Left ventricle myocardium inferior (tissue), 1 donor: ENCODE measurements at places on chromosomes 12 and 14.

DNA sequence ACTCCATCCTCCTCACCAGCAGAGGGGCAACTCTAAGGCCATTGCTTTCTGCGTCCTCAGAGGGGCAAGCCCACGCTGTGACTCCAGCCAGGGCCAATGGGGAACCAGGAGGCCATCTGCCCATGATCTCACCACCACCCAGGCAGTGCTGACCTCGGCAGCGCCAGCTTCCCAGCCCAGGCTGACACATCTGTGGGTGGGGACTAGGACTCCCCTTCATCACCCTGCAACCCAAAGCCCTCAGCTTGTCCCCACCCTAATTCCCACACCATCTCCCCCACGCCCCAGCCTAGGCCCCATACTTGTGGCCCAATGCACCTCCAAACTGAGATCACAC, 58.6 kb downstream of the VWF start:
- no peak for DNase-seq

DNA sequence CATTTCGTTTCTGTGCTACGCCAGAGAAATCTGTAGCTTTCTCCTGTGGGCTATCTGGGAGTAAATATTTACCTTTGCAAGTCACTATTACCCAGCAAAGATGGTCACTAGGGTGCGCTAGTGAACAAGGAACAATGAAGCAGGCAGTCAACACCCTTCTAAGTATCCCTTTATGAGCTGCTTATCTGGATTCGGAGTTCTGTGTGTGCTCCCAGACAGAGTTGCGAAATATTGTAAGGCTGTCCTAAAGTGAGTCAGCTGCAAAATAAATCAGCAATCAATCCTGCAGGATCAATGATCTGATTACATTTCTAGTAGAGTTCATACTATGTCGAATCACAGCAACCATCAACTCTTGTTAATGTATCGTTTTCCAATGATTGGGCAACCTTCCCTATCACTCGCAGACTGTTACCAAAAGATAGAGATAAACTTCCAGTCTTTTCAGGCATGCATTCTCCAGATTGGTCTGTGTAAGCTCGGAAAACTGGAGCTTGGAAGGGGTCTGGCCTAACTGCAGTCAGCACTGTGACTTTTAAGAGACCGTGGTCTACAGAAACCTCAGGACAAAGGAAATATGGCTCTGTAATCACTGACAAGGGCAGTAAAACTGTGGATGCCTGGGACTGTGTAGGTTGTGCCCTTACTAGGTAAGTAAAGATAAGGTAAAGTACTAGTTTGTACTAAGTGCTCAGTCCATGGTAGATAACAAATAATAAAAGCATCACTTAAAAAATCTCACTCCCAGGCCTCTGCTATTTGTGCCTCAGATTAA, 133.5 kb downstream of the KCNK10 start:
- no peak for DNase-seq

DNA sequence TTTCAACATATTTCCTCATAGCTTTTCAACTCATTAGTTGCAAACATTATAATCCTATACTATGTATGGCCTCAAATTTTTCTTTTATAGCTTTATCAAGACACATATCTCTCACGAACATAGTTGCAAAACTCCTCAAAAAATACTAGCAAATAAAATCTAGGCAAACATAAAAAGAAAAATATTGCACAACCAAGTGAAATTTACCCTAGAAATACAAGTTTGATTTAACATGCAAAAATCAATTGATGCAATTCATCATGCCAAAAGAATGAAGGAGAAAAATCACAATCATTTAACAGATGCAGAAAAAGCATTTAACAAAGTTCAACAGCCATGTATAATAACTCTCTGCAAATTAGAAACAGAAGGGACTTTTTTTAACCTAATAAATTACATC, 33.3 kb upstream of the KCNH5 start:
- DNase-seq, result no peak

DNA sequence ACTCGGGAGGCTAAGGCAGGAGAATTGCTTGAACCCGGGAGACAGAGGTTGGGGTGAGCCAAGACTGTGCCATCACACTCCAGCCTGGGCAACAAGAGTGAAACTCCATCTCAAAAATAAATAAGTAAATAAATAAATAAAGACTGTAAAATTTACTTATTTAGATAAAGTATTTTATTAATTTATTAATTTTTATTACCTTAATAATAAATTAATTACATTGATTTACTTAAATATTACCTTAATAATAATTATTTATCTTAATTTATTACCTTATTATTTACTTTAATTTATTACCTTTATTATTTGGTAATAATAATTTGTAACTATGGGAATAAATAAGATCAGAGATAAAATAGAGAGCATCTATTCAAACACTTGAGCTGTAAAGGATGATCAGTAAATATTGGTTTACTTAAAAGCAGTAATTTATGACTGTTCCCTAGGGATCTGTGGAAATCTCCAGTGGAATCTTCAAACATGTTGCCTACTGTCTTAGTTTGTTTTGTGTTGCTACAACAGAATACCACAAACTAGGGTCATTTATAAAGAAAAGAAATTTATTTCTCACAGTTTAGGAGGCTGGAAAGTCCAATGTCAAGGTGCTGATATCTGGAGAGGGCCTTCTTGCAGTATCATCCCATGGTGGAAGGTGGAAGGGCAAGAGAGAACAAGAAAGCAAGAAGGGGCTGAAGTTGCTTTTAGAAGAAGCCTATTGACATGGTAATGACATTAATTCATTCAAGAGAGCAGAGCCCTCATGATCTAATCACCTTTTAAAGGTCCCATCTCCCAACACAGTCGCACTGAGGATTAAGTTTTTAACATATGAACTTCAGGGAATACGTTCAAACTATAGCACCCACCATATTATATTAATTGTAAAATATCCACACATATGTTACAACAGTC, 37.1 kb downstream of the SOCS2 start:
- no peak for DNase-seq

GRCh38 chr12:103469719-103470118, 26.0 kb downstream of the C12orf42 start:
- no peak for DNase-seq

GRCh38 chr14:69637503-69638031, 26.2 kb downstream of the SUSD6 start:
- DNase-seq, result peak; percentile 46

DNA sequence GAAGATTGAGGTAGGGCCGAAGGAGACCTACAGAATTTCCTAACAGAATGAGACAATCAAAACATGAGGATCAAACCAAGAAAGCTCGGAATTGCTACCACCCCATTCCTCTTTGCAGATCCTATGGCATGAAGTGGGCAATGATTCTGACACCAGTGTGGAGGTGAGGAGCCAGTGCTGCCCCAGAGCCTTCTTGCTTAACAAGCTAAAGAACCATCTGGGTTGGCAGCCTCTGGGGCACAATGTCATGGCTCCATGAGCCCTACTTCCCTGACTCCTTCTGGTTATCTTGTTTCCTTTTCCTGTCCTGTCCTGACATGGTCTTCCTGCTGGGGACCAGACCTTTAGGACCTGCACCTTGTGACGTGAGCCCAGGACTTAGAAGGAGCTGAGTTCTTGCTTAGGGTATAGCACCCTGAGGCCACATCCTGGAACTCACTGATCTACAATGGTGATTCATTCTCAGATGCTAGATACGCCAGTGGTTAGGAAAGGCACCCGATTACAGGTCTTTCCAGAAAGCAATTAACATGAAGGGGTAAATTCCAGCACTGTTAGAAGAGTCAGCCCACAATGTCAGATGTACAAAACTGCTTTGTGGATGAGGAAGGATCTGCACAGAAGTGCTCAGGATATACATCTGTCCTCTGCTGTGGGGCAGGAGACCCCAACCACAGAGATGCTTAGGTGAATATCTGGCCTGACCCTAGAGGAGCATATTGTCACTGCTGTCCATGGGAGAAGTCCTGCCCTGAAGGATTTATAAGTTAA, 324.2 kb downstream of the ZFP36L1 start:
- no peak for DNase-seq

DNA sequence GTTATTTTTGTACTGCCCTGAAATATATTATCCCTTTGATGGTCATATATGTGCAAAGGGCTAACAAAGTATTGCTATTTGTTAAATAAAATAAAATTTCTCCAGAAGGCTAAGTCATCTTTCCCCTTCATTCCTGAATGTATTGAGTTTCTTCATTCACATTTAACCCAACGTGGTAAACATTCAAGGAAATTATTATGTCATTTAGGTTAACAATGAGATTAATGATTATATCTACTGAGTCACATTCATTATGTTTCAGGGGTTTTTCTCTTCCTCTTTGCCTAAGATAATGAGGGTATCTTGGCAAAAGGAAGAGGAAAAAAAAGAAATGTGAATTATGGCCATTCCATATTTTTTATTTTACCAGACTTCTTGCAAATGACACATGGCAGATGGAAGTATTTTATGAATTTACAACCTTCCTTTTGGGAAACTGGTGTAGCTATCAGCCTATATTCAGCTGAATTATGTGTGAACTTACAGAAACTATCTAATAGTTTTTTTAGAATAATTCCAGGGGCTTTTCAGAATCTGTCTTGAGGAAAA, 27.2 kb downstream of the TSPAN8 start:
- no peak for DNase-seq

- DNase-seq, result no peak
Observed at GRCh38 chr12:84276215-84276614, 636.4 kb downstream of the SLC6A15 start.

DNA sequence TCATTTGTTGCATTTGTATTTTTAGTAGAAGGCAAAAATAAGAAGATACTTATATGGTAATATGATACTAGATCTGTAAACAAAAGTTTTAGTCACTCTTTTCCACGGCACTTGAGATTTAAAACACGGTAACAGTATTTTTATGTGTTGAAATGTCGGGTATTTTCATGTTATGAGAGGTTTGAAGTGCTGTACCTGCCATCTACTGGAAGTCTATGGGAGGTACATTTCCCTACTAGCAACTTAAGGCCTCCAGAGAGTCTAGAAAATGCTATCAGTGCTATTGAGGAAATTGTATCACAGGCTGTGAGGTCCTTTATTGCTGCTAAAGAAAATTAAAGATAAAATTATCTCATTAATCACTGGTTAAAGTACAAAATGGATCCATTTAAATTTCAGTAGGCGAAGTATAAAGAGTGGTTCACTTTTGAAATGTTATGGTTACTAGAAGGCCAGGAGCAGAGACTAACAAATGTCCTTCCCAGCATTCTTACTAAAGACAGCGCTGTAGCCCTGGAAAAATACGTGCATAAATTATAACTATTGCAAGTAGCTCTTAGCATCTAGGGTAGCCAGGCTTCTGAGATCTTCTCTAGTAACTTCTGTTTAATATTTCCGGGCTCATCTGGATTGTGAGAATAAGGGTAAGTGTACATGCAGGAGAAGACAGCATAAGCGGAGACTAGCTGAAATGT, 77.6 kb upstream of the PRKD1 start:
- no peak for DNase-seq

- no peak for DNase-seq
Observed at GRCh38 chr12:89383235-89384049, 31.1 kb upstream of the DUSP6 start.

DNA sequence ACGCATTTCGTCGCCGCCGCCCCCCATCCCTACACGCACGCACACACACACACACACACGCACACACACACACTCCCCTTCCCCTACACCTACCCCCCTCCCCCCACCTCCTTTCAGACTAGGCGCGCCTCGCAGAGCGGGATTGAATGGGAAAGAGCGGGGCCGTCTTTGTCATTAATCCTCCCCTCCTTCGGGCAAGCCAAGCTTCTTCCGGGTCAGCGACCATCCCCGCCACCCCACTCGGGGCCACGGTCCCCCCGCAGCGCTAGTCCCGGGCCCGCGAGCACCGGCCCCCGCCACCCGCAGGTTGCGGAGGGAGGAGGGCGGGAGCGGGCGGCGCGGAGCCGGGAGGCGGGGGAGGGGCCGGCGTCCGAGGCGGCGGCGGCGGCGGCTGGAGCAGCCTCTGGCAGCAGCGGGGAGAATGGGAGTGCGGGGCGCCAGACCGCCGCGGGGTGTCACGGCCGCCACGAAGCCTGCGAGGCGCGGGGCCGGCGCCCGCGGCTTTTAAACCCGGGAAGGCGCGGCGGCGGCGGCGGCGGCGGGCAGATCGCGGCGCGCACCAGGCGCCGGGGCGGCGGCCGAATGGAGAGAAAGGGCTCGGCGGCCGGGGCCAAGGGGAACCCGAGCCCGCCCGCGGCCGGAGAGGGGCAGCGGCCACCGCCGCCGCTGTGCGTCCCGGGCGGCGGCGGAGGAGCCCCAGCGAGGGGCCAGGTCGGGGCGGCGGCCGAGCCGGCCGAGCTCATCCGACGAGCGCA, at the start of gene TTC9:
Gene TTC9 (plus strand): TSS at position 369 of the 755 bp plus-strand sequence. CDS start 214 bp downstream, at position 583.
- DNase-seq, result peak; percentile 30

- DNase-seq, result no peak
Observed at GRCh38 chr14:55274146-55274545, 2.9 kb downstream of the FBXO34 start.

GRCh38 chr14:36194663-36195062, 18.1 kb upstream of the PTCSC3 start:
- no peak for DNase-seq

DNA sequence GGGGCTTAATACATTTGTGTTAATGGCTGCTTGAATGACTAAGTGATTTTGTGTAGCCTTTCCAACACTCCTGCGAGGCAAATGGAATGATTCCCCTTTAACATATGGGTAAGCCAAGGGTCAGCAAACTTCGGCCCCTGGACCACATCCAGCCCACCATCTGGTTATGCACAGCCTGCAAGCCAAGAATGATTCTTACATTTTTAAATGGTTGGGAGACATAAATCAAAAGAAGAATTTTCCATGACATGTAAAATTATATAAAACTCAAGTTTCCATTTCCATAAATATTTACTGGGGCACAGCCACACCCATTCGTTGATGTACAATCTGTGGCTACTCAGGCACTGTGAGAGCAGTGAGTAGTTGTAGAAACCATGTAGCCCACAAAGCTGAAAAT, 9.0 kb downstream of the SLC8B1 start:
- DNase-seq, result peak; percentile 70

GRCh38 chr14:75310295-75311111, 31.9 kb downstream of the FOS start:
- peak; percentile 89 for DNase-seq

DNA sequence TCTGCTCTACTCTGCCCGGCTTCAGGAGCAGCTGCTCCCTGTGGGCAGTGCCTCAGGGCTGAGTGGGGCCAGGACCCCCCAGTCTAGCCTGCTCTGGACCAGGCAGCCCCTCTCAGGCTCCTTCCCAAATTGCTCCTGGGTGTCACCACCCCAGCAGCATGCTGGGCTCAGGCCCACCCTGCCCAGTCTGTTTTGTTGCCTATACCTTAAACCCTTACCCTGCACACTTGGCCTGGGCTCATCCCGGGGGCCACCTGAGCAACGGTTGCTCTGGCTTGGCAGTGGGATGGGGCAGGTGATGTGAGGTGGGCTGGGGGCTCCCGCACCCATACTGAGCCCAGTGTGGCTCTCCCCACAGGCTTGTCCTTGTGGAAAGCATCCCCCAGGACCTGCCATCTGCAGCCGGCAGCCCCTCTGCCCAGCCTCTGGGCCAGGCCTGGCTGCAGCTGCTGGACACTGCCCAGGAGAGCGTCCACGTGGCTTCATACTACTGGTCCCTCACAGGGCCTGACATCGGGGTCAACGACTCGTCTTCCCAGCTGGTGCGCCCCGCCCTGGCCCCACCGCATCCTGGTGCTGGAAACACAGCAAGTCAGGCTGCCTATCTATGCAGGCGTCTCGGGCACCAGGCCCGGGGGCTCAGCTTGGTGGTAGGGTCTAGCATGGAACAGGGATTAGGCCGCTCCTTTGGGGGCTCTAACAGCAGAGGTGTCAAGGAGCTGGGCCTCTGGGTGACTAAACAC, 3.9 kb downstream of the PLD4 start:
- peak; percentile 13 for DNase-seq

GRCh38 chr12:53481939-53482586, 17.2 kb downstream of the MAP3K12 start:
- no peak for DNase-seq
